ENCODE measurements at places on chromosomes 12 and 14. TPM values are rescaled to one million over a fixed set of nuclear protein-coding genes. Genes with fewer than 3 reads are reported as not detected.

Gene SRGAP1
- total RNA-seq = 3.1 TPM

Gene PAN2
- total RNA-seq = 10.1 TPM

Gene VRK1
- 16.8 TPM for total RNA-seq

Gene ITGA7
- 0.43 TPM for total RNA-seq

Gene LPAR5
- 2.3 TPM for total RNA-seq

Gene STYK1
- total RNA-seq = 5.1 TPM

Gene ARMH4
- total RNA-seq = 1.4 TPM

Gene VRTN
- not detected for total RNA-seq

Gene SERPINA3
- 11.1 TPM for total RNA-seq

Gene SAV1
- 28.1 TPM for total RNA-seq

Gene IGF1
- not detected for total RNA-seq

Gene FAM181A
- total RNA-seq = not detected

Gene TTC6
- 0.21 TPM for total RNA-seq

Gene SOX5
- under 0.01 TPM for total RNA-seq

Gene GYS2
- total RNA-seq = not detected

Gene TMEM63C
- total RNA-seq = 1.4 TPM

Gene MFAP5
- total RNA-seq = 11.5 TPM

Gene KRT79
- 0.21 TPM for total RNA-seq

Gene PSMC1
- total RNA-seq = 134 TPM

Gene RDH16
- total RNA-seq = 0.64 TPM

Gene ST8SIA1
- 0.85 TPM for total RNA-seq

Gene TAS2R9
- not detected for total RNA-seq

Gene TMPRSS12
- not detected for total RNA-seq

Gene TEX52
- total RNA-seq = not detected

Gene TSPAN11
- under 0.01 TPM for total RNA-seq

Gene CLEC12A
- total RNA-seq = not detected

Gene MMP19
- 0.24 TPM for total RNA-seq

Gene KRT83
- under 0.01 TPM for total RNA-seq

Gene WDR20
- total RNA-seq = 7.7 TPM

Gene PLEKHG7
- not detected for total RNA-seq

Gene SAMD15
- total RNA-seq = 0.72 TPM

Gene PTHLH
- 193 TPM for total RNA-seq

Gene PARPBP
- total RNA-seq = 3.9 TPM

Gene AKAP6
- total RNA-seq = 2.7 TPM

Gene FAM222A
- 0.24 TPM for total RNA-seq

Gene PACS2
- total RNA-seq = 42.0 TPM

Gene TMEM119
- total RNA-seq = not detected

Gene ACOT4
- 0.48 TPM for total RNA-seq

Gene GAS2L3
- 0.64 TPM for total RNA-seq

Gene KLRK1
- total RNA-seq = not detected

Gene MARCHF9
- total RNA-seq = 7.7 TPM

Gene SPATA7
- 15.3 TPM for total RNA-seq

Gene PHETA1
- total RNA-seq = 6.8 TPM

All from tracheal epithelial cell (primary cell).